Activated CD4-positive, alpha-beta T cell treated with anti-CD3 and anti-CD28 coated beads, Interleukin-2, amount 50 U/mL, for 16 hours (primary cell): ENCODE measurements at places on chromosomes 3 and 15.

GRCh38 chr3:110253794-110254193, 817.8 kb upstream of the NECTIN3 start:
- no peak for DNase-seq

DNA sequence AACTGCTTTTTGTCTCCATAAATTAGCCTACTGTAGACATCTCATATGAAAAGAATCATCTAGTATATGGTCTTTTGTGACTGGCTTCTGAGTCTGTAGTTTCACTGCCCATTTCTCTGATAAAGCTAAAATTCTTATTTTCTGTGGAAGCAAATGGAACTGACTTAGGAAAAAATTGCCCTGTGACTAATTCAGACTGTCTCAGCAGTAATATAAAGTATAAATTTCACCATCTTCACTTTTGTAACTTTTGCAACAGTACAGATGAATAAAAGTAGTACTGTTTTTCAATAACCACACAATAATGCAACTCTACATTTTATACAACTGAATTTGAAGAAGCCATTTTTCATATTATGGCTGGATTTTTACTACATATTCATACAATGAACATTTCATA, 104.1 kb downstream of the TBC1D5 start:
- no peak for DNase-seq

DNA sequence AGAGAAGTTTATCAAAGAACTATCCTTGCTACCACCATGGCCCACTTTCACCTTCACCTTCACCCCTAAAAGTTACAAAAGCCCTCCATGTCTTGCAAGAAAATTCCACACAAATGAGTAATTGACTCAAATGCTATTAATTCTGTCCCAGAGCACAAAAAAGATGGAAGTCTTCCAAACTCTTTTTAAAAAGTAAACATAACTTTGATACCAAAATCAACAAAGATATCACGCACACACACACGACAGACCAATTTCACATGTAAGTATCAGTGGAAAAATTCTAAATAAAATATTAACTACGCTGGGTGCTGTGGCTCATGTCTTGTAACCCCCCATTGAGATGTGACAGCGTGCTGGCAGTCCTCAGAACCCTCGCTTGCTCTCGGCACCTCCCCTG, 1.1 kb upstream of the MCCC1 start:
- DNase-seq = no peak

- no peak for DNase-seq
Measured at GRCh38 chr3:25171118-25171807, 256.8 kb upstream of the RARB start.

GRCh38 chr3:76410762-76411281, 625.5 kb upstream of the ZNF717 start:
- DNase-seq = no peak

- no peak for DNase-seq
Measured at GRCh38 chr3:25025236-25025635, 402.8 kb upstream of the RARB start.

GRCh38 chr3:150020527-150020926, 49.8 kb upstream of the PFN2 start:
- DNase-seq = no peak

- no peak for DNase-seq
Measured at GRCh38 chr15:42159381-42160015, 3.1 kb upstream of the PLA2G4F start.

GRCh38 chr3:34073111-34073510, 274.7 kb downstream of the PDCD6IP start:
- no peak for DNase-seq

DNA sequence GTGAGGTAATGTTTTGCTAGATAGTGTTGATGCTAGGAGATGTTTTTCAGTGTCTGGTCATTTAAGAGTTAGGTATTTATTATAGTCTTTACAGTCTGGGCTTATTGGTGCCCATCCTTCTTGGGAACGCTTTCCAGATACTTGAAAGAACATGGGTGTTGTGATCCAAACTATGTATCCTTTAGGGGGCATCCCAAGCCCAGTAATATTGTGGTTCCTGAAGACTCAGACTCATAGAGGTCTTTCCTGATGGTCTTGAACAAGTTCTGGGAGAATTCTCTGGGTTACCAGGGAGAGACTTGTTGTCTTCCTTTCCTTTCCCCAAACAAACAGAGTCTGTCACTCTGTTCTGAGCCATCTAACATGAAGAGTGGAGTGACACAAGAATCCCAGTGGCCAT, 99.7 kb upstream of the LRRC3B start:
- no peak for DNase-seq

GRCh38 chr3:38707730-38708129, 58.2 kb upstream of the SCN5A start:
- no peak for DNase-seq

DNA sequence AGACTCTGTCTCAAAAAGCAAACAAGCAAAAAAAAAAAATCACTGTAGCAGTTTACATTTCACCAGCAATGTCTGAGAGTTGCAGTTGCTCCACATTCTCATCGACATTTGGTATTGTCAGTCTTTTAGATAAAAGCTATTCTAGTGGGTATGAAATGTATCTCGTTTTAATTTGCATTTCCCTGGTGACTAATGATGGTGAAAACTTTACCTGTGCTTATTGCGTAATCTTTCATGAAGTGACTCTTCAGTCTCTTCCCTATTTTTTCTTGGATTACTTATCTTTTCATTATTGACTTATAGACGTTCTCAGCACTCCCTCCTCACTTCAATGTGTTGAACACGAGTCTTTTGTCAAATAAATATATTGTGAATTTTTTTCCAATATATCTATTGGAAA, 37.2 kb upstream of the CLSTN2 start:
- no peak for DNase-seq

- no peak for DNase-seq
Measured at GRCh38 chr3:14222900-14223594, 44.4 kb downstream of the LSM3 start.

DNA sequence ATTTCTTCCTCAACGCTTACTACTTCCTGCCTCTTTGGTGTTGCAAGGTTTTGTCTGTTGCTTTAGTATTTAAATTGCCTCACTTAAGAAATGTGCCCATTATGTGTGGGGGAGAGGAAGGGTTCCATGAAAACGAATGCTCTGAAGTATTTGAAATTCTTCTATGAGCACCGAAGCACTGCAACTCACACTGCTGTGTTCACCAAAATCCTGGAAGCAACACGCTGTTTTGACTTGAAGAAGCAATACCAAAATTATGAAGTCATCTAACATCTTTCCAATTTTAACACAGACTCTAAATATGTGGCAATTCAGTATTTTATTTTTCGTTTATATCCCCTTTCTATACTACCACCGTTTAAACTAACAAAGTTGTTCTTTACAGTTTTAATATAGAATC, 101.5 kb downstream of the RBMS3 start:
- DNase-seq = no peak

GRCh38 chr15:76565366-76565765, 228.8 kb downstream of the ISL2 start:
- DNase-seq = no peak

- no peak for DNase-seq
Measured at GRCh38 chr3:39497753-39498152, 30.3 kb downstream of the MOBP start.

DNA sequence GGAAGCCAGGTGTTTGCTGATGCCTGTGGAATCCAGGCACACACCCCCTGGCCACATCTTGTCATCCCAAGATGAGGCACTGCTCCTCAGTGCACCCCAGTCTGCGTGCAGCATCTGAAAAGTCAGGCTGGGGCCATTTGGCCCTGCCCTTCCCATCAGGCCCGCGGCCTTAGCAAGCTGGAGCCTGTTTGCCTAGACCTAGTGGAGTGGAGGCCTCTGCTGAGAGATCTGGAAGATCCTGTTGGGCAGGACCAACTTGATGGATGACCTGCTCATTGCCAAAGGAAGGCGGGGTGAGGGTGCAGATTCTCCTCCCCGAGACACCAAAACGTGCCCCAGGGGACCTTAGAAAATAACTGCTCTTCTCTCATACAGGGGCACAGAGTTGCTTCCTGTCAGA, 220.2 kb downstream of the SHQ1 start:
- no peak for DNase-seq

- DNase-seq = no peak
Measured at GRCh38 chr3:12231431-12231830, 57.4 kb upstream of the PPARG start.

GRCh38 chr3:2950159-2950558, 160.0 kb downstream of the IL5RA start:
- DNase-seq = no peak

GRCh38 chr15:60363087-60363549, 34.7 kb downstream of the ANXA2 start:
- DNase-seq = no peak

GRCh38 chr3:16189201-16189600, 14.7 kb downstream of the GALNT15 start:
- DNase-seq = no peak

DNA sequence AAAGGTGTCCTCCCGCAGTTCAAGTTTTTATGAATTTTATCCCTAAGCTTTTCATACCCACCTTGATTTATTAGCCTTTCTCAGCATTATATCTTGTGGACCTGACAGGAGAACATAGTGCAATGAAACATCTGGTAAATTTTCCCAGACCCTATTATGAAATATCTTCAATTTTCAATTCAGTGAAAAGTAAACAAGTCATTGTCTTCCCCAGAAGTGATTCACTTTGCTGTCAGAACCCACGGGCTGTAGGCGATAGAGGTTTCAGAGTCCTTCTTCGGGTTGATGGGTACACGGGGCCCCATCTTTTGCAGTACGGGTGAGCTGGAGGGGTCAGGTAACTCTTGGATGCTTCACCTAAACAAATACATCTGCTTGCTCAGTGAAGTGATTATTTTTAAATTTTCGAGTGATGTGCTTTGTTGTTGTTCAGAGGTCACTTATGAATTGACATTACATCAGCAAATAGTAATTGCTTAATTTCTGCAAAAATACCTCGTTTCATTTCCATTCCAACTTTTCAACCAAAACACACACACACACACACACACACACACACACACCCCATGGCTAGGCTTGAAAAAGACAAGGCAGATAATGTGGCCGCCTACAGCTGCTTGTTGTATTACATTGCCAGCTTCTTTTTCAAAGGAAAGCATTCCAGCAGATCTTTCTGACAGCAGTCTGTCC, 102.9 kb downstream of the SEMA6D start:
- DNase-seq = no peak
